Mesenteric fat pad (tissue), 1 donor: ENCODE measurements at places on chromosomes 5 and 9. TPM values are rescaled to one million over a fixed set of nuclear protein-coding genes. Genes with fewer than 3 reads are reported as not detected.

The SNCAIP gene
- 3.6 TPM for total RNA-seq

The LCP2 gene
- total RNA-seq: 52.4 TPM

The LCN15 gene
- 0.32 TPM for total RNA-seq

The INSL4 gene
- total RNA-seq: not detected

The FAM153A gene
- 1.0 TPM for total RNA-seq

The TAF1L gene
- not detected for total RNA-seq

The TMEM215 gene
- total RNA-seq: not detected

The NSD1 gene
- total RNA-seq: 74.6 TPM

The CAPSL gene
- not detected for total RNA-seq

The CLINT1 gene
- total RNA-seq: 74.6 TPM

The TEK gene
- 16.3 TPM for total RNA-seq

The FGF1 gene
- total RNA-seq: 9.9 TPM

The NUTM2G gene
- total RNA-seq: not detected

The ADAMTS19 gene
- not detected for total RNA-seq

The SPINK5 gene
- total RNA-seq: 0.45 TPM

The TMEM171 gene
- total RNA-seq: not detected

The PCDHA5 gene
- 0.10 TPM for total RNA-seq

The FGF18 gene
- 1.7 TPM for total RNA-seq

The SLC9A3 gene
- total RNA-seq: 1.1 TPM

The MELK gene
- 0.77 TPM for total RNA-seq

The S1PR3 gene
- 13.9 TPM for total RNA-seq

The ZNF169 gene
- total RNA-seq: 4.6 TPM

The ANKHD1 gene
- total RNA-seq: 90.5 TPM

The FST gene
- total RNA-seq: 2.9 TPM

The SECISBP2 gene
- total RNA-seq: 37.7 TPM

The EGFL7 gene
- 155 TPM for total RNA-seq

The RMI1 gene
- total RNA-seq: 3.6 TPM
